ENCODE measurements at places on chromosomes 16 and 17.

DNA sequence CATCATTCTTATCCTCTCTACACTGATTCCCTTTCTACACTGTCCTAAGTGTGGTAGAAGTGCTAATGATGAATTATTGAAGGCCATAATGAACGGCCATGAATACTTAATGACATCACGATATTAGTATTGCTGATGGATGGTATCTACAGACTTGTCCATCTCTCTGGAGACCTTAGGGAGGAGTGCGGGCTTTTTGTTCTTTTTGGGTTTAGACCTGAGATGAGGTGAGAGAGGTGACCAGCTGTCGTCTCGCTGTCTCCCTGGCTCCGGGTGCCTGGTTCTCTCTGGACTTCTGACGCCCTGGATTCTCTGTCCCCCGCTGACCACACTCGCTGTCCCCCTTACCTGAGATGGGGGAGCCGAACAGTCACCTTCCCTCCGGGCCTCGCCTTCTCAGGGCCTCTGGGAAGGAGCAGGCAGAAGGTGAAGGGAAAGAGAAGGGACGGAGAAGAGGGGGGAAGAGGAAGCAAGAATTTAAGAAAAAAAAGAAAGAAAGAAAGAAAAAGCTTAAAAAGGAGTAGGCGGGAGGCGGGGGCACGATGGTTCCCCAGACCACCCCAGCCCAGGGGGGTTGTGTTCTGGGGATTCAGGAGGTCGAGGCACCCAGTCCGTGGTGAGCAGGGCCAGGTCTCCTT is 17.1 kb downstream of the SGCA start:
- DNase-seq, result no peak

GRCh38 chr17:57480438-57481196 is 224.3 kb downstream of the MSI2 start:
- DNase-seq, result no peak

DNA sequence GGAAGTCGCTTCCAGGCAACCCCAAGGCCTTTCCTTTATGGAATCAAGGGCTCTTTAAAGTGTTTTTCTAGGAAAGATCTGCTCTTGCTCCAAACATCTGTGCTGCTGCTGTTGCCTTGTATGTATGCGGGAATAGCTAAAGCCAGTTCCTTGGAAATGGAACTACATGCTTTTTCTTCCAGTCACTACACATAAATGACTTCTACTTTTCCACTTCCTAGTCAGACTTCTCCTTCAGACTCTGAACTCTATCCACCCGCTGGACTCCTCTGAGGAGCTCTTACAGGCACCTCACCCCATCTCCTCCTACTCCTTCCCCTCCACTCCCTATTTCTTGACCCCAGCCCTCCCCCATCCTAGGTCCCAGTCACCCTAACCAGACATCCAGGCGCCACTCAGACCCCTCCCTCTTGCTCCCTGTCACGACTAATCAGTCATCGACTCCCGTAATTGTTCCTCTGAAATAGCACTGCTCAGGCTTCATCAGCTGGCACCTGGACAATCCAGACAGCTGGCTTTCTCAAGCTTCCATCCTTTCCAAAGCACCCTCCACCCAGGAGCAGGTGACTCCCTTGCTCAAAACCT is 15.0 kb upstream of the PEMT start:
- peak; percentile 87 for DNase-seq

DNA sequence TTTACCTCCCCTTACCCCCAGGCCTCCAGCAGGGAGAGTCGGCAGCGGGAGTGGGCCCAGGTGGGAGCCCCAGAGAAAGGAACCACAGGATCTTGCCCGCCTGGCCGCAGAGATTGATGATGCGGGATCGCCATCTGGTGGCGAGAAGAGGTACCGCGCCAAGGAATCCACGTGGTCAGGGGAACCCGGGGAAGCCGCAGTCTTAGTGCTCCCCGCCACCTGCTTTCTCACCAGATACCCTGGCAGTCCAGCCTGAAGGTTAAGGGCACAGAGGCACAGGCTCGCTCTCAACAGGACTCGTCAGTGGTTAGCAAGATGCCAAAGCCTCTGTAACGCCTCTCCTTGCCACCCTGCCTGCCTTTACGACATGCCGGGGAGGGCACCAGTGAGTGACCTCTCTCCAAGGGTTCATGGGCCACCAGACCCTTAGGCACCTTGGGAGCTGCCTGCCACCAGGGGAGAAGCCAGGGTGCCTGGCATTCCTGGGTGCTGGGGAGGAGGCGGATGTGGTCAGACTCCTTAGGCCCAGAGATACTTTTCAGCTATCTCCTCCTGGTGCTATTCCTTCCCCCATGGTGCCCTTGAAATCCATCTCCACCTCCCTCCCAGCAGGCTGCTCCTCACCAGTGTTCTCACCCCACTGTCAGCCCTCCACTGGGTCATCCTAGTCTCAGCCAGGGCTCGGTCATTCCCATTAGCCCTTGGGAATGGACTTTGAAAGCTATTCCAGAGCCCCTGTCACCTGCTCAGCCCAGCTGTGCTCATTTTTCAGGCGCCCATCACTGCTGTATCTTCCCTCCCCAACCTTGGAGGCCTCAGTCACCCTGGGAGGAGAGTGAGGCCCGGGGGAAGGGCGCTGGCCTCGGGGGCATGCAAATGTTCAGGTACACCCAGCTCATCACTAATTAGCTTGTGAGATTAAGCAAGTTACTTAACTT is 5.5 kb upstream of the RHBDF2 start:
- DNase-seq, result peak; percentile 24

GRCh38 chr16:25413975-25414374 is 156.3 kb upstream of the ZKSCAN2 start:
- DNase-seq, result peak; percentile 16

DNA sequence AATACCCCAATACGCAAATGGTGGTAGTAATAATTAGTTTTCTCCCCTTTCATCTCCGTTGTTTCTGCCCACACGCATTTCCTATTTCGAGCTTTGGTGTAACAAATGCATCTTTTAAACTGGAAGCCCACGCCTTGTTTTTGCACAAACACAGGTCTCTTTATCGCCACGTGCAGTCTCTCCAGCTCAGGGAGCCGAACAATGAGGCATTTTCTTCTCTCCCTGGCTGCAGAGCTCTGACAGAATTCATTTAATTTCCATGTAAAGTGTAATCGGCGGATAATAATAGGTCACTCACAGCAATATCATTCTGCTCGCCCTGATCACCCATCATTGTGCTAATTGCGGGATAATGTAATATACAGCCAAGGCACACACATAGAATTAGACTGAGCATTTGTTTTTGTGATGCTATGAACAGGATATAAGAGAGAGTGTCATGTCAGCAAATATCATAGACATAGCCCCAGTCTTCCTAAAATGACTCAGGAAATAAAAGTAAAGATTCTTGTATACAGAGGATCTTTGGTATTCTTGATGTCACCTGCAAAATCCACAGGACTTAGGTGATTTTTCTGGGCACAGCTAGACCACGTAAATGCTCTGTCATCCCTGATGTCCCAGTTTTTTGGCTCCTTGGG is 452.6 kb upstream of the CDH11 start:
- DNase-seq, result no peak

GRCh38 chr16:86252596-86252995 is 257.7 kb upstream of the FOXF1 start:
- no peak for DNase-seq

DNA sequence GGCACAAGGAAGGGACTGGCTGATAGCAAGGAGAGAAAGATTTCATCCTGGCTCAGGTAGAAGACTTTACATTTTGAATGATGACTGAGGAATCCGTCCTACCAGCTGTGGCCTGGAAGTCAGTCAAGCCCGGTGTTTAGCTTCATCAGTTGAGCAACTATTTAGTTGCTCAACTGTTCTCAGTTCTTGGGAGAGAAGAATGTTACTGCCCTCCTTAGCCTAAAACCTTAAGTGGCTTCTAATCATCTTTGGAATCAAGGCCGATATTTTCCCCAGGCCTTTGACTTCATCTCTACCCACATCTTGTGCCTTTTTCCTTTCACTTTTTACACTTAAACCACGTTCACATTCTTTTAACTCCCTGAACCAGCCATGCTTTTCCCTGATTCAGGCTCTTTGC is 17.3 kb upstream of the RBL2 start:
- DNase-seq, result no peak

GRCh38 chr17:81457401-81457800 is 55.2 kb downstream of the ACTG1 start:
- DNase-seq, result no peak

DNA sequence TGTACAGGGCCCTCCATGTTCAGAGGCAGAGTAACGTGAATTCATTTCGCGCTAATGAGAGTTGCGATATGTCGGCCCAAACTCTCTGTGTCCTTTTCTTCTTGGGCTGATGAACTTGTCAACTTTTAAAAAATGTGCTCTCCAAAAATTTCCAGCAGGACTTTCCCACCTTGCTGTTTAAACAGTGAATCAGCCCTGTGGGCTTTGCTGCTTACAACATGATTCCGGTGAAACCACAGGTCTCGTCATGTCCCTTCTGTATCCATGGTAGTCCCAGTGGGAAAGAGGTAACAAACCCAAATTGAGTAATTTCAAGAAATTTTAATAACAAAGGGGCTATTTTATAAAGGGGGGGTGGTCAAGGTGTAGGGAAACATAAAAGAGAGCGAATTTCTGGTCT is 612.9 kb downstream of the MAF start:
- no peak for DNase-seq

GRCh38 chr16:66357523-66357928 is 9.0 kb upstream of the CDH5 start:
- DNase-seq, result peak; percentile 90

DNA sequence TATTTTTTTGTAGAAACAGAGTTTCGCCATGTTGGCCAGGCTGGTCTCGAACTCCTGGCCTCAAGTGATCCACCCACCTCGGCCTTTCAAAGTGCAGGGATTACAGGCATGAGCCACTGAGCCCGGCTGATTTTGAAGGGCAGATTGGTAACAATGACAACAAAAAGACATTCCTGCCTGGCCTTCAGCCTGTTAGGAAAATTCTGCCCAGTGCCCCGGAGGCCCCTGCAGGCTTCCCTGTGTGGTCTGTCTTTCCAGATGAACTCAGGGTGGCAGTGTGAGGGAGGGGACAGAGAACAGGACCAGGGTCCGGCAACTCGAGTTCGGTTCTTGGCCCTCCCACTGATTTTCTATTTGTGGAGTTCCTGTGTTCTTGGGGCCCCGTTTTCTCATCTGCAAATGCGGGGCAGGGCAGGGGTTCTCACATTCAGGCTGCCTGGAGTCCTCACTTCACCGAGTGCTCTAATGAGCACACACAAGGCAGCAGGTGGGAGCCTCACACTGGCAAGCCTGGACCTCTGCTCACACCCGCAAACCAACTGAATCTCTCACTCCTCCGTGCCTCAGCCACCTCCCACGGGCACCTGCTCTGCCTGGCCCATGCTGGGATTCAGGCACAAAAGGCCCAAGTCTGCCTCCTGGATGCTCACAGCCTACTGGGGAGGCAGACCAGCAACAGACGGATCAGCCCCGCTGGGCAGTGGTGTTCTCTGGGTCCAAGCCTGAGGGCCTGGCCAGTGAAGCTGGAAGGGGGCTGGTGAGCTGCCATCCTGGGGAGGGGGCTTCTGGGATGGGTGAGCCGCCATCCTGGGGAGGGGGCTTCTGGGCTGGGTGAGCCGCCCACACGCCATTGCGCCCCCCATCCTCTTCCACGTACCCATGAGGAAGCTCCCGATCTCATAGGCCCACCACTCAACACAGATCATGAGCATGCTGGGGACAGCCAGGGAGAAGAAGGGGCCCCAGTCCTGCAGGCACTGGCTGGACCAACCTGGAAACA is 10.3 kb downstream of the SLC47A2 start:
- no peak for DNase-seq

DNA sequence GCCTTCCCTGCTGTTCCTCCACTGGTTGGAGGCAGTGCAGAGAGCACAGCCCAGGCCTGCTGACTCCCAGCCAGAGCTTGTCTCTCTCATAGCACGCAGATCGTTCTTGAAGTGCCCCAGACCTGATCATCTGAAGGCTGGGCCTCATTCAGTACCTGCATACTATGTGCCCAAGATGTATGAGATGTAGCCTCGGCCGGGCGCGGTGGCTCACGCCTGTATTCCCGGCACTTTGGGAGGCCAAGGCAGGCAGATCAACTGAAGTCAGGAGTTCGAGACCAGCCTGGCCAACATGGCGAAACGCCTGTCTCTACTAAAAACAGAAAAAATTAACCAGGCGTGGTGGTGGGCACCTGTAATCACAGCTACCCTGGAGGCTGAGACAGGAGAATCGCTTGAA is 31.0 kb downstream of the WNT3 start:
- DNase-seq, result no peak

DNA sequence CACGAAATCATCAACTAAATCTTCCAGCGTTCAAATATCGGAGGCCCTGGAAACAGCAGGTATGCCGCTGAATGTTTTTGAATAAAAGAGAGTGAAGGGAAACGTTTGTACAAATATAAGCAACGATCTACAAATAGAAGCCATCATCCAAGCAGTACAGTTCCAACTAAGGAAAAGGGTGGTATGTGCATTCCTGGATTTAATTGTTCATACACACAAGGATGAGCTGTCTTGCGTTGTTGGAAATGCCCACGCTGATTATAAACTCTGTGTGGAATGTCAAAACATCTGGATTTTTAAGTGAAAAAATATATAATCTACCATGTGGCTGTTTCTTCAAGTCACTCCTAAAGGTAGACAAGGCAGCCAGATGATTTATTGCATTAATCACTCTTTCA is 191.8 kb upstream of the HSBP1 start:
- DNase-seq, result no peak

- peak; percentile 84 for DNase-seq
Measured at GRCh38 chr16:49700251-49701064, 155.5 kb downstream of the ZNF423 start.

DNA sequence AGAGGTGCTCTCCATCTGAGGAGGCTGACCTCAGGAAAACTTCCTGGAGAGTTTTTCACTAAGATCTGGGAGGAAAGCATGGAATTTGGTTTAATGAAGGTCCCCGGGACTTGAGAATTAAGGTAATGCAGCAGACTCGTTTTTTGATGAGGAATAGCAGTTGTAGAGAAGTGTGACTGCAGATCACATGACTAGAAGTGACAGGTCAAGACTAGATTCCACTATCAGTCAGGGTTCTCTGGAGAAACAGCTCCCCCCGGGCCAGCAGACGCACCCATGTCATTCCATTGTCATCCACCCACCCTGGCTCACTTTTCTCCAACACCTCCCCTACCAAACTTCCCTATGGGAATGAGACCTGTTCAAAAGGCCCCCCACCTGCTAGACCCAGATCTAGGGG is 1.9 kb upstream of the DHRS13 start:
- DNase-seq, result no peak

GRCh38 chr17:41733348-41734138 is 900 bp downstream of the HAP1 start:
- DNase-seq, result no peak

DNA sequence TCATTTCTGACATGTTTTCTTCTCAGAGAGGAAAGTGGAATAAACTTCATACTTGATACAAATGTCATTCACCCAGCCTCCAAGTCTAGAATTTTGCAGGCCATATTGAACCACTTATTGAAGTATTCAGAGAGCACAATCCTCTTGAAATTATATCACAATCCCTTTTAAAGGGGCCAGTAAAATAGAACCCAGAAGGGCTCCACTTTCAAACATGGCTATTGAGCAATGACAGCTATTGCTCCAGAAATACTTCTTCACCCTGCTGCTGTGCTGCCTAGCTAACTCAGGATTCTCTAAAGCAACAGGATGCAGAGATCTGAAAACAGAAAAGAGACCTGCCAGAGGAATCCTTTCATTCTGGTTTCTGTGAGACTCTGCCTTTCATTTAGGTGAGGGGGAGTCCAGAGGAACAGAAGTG is 275.0 kb upstream of the CDH5 start:
- DNase-seq, result peak; percentile 72

Measured in skin of body (tissue), 3 donors.